ENCODE measurements at places on chromosomes 7 and 10.

DNA sequence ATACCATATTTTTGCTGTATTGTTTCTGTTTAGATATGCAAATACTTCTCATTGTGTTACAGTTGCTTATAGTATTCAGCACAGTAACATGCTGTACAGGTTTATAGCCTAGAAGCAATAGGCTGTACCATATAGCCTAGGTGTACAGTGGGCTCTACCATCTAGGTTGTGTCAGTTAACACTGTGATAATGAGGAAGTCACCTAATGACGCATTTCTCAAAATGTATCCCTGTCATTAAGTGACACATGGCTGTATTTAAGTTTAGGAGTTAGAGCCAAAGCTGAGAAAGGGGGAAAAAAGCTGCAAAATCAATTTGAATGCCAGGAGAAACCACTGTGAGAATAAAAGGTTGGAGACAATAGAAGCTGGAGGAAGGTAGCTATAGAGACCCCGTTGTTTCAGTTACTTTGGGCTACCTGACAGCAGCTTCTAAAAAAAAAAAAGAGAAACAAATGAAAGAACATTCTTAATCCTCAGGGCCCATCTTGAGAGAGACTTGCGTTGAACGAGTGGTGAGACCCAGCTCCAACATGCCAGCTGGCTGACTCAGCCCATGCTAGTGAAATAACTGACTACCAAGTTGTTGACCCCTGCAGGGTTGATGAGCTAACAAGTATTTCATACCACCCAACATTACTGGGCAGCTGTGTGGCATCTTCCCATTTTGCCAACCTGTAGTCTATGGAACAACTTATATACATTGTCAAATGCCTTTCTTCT is 8.7 kb downstream of the STARD3NL start:
- no peak for DNase-seq

- DNase-seq, result no peak
Observed at GRCh38 chr7:70765651-70766050, 366.3 kb upstream of the GALNT17 start.

DNA sequence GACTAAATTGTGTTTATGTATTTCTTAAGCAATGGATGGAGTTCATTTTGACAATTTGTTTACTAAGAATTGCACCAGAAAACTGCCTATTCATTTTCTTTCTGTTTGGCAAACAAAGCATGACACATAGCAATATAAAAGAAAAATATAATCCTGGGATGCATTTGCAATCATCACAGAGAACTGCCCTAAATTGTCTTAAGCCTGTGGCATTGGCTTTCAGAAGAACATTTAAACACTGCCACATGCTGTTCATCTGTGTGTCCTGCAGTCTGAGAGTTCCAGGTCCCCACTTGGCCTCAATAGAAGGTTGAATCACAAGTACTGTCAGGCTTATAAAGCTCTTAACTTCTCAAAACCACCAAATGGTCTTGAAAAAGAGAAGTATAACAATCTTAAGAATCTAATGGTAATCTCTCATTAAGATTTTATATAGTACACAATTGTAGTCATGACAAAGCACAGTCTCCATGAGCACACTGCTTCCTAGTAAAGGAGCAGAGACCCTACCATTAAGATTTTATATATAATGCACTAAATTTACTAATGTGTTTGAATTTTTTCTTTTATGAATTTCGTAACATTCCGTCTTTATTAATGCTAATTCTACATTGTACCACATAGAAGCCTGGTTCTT is 29.9 kb downstream of the RNLS start:
- no peak for DNase-seq

DNA sequence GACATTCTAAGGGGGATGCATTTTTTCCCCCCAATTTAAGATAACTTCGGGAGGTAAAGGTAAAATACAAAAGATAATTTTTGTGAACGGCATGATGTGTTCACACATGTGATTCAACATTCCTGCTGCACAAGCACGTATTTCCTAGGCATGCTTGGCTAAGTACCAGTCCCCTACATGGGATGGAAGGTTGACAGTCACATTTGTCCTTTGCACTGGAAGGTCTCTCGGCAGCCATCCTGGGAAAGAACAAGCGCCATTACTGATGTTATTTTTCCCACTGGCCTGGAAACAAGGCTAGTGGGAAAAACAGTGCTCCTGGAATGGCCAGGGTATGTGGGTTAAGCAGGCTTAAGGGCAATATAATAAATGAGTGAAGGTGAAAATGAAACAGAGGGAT is 276.2 kb upstream of the AOAH start:
- DNase-seq, result no peak

DNA sequence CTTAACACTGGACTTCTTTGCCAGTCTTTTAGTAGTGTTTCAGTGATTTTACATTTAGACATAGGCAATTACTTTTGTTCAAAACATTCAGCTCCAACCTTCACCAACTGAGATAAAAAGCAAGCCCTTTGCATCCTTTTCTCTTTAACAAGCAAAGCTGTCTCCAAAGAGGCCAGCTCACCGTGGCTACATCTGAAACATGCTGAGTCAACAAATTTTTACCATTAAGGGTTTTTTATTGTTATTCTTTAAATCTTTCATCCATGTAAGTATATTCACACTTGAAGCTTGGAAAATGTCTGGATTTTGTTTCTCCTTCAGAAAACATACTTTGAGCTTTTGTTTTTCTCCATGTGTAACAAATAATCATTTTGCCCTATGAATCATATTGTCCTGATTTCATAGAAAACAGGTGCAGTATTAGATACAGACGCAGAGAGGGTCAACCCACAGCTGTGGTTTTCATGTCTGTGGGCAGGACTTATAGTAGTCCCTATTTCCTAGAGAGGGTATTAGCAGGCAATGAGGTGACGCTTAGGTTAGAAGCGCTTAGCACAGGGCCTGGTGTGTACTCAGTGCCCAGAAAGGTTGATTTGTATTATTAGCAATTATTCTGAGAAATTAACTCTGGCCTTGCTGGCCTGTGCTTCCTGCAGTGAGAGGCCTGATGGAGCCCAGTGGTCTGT is 99.5 kb downstream of the MKI67 start:
- DNase-seq, result peak; percentile 26

DNA sequence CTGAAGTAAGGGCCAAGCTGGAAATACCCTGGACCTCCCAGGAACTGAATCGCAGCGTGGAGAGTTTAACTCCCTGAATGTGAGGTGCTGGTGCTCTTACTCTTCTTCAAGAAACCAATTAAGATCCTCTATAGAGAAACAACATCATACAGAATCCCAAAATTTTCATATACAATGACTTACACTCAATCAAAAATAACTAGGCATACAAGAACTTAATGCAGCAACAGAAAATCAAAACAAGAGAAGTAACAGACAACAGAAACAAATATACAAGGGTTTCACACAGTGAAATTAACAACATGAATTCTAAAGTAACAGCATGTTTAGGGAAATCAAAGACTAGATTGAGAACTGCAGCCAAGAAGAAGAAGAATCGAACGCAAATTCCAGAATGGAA is 37.7 kb downstream of the RNF216 start:
- no peak for DNase-seq

DNA sequence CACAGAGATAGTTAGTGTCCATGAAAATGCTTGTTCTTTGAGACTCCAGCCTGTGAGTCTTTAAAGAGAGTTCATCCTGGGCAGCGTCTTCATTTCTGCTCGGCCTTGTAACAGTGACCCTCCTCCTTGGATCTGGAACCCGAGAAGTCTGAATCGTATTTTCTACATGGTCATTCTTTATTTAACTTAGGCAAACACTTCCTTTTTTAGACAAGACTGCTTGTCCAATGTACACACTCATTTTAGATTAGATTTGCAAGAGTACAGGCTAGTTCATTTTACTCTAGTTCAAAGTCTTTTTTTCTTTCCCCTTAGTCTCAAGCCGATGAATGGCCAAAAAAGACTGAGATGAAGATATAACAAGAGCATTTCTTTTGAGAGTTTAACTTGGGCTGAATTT is 133.5 kb downstream of the CHN2 start:
- DNase-seq, result no peak

DNA sequence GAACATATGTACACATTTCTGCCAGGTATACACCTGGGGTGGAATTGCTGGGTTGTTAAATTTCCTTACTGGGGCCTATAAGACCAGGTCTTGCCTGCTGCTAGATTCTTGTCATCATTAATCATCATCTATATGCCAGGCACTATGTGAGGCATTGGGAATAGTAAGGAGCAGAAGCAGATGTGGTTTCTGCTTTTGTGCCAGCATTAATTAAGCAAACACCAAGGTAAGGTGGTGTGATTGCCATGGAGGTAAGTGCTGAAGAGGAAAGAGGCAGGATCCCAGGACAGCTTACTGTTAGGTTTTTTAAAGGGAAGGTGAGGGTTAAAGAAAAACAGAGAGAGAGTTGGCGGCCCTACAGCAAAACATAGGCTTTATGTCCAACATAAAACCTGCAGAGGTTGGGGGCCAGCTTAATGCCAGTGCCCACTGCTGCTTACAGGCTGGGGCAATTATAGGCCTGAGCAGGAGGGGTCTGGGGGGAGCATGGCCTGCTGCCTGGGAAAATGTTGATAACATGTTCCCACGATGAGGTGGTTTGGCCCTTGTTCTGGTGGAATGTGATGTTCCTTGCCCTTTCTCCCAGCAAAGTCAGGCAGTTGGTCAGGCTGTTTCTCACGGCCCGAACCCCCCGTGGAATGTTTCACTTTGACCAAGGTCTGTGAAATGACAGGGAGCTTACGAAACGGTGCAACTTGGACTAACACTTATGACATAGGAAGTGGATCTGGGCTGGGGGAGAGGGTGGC is 93.9 kb downstream of the RBM20 start:
- DNase-seq, result no peak

- DNase-seq, result no peak
Observed at GRCh38 chr7:20797462-20798080, 10.9 kb upstream of the SP8 start.

GRCh38 chr7:106737202-106737562 is 76.2 kb upstream of the CCDC71L start:
- DNase-seq, result no peak

- peak; percentile 65 for DNase-seq
Observed at GRCh38 chr10:86363184-86363832, 3.3 kb downstream of the GRID1 start.

- no peak for DNase-seq
Observed at GRCh38 chr7:70505468-70505867, 626.5 kb upstream of the GALNT17 start.

- DNase-seq, result no peak
Observed at GRCh38 chr10:132324186-132324585, 7.8 kb upstream of the LRRC27 start.

GRCh38 chr10:29555746-29556481 is 78.9 kb downstream of the SVIL start:
- no peak for DNase-seq

DNA sequence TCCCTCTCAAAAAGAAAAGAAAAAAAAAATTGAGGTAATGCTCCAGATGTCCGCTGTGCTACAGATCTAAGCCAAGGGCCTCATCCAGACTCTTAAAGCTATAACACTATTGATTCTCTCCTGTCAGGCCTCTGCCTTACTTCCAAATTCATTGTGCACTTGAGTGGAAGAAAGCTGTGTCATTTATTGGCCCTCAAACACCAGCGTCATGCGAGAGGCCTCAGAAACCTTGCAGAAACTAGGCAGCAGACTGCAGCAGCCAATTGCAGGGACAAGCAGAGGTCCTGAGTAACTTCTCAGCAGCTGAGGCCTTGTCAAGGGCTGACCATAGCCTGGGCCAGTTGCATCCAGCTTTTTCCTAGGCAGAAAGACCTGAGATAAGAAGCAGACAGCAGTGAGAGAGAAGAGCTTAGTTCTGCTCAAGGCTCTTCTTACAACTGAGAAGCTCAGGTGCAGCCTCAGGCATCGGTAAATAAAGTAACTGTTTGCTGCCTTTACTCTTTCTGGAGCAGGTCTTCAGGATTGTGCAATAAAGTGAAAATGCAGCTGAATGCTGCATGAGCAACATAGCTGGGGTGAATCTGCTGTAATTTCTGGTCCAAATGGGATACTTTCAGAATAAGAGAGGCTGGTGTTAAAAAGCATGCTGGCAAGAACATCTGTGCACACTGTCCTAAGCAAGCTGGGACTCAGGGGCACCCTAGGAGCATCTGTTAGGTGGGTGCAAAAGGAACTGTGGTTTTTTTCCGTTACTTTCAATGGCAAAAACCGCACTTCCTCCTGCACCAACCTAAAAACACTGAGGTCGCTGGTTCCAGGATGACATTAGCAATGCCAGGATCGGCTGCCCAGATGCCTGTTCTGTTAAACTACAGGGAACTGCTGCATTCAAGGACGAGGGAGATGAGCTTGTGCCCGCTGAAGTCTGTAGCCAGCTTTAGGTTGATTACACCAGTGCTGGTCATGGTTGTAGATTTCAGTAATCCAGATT is 181.8 kb upstream of the PFKP start:
- DNase-seq, result no peak

- DNase-seq, result no peak
Observed at GRCh38 chr10:21368022-21368582, 157.4 kb downstream of the SKIDA1 start.

- no peak for DNase-seq
Observed at GRCh38 chr10:90890347-90890746, 18.6 kb downstream of the RPP30 start.

DNA sequence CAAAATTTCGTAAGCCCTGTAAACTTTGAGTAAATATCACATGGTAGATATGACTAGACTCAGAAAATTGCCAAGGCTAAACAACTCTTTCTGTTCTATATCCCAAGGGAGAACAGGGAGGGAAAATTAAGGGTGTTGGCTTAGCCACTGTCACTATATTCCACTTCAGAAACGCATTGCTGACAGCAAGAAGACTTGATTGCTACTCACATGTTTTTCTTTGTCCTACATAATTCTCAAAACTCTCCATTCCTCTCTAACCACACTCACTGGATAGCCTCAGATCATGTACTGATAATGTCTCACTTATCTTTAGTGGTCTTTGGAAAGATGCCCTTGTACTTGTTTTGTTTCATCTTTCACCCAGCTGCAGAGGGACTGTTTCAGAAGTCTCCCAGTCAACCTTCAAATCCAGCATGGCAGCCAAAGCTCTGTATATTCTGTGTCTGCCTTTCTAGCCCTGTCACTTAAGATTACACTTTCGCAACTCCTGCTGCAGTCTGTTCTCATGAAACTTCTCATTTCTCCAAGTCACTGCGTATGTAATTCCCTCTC is 582.4 kb upstream of the FZD8 start:
- DNase-seq, result no peak

DNA sequence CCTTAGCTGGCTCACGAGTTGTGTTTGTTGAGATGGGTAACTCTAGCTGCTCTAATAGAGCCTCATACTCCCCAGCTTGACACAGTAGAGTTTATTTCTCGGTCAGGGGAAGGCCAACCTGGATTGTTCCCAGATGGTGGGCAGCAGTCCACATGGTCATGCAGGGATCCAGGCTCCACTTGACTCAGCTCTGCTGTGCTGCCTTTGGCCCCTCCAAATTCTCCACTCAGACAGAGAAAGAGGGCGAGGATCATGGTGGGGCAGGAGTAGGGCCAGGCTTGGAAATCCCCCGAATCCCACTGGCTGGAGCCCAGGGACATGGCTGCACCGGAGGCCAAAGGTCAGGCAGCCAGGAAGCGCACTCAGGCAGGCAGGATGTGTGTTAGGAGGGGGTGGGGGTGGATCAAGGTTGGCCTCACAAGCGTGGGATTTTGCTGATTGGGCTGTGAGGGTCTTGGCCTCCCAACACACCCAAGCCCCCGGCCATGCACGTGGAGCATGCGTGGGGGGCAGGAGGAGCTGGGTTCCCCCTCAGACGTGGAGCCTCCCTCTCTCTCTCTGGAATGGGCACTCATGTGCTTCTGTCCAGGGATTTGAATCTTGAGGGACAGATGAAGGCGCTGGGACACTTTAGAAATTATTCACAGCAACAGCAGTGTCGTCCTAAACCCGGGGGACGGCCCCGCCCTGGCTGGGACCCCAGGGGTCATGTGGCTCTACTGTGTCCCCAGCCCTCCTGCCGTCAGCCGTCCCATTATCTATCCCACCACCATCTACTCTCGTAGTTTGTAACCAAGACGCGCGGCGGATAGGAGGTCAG is 44.8 kb downstream of the PDGFA start:
- no peak for DNase-seq

GRCh38 chr10:95391581-95392216 is 100.9 kb upstream of the PDLIM1 start:
- no peak for DNase-seq
